ENCODE measurements at places on chromosomes 1 and 21.
A peak's percentile ranks its signal among the peaks of the same experiment; 100 is the strongest.

GRCh38 chr1:5751833-5752745 lies 240.1 kb downstream of the NPHP4 start:
- no peak for DNase-seq

DNA sequence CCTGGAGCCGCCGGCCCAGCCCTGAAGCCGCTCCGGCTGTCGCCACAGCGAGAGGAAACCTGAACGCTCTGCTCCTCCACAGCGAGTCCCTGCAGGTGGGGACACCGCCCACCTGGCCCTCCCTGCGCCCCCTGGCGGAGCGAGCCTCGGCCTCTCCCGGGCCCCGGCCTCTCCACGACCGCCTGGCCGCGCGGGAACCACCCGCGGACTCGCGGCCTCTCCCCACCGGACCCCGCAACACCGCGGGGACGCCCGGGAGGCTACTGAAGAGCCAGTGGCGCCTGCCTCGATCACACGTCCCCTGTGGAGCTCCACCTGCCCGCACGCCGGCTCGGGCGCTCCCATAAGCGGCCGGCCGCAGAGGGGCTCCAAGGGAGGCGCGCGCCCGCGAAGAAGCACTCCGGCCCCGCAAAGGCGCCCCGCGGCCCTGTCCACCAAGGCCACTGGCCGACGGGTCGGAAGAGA lies 109.6 kb downstream of the KCNN3 start:
- peak; percentile 91 for DNase-seq

DNA sequence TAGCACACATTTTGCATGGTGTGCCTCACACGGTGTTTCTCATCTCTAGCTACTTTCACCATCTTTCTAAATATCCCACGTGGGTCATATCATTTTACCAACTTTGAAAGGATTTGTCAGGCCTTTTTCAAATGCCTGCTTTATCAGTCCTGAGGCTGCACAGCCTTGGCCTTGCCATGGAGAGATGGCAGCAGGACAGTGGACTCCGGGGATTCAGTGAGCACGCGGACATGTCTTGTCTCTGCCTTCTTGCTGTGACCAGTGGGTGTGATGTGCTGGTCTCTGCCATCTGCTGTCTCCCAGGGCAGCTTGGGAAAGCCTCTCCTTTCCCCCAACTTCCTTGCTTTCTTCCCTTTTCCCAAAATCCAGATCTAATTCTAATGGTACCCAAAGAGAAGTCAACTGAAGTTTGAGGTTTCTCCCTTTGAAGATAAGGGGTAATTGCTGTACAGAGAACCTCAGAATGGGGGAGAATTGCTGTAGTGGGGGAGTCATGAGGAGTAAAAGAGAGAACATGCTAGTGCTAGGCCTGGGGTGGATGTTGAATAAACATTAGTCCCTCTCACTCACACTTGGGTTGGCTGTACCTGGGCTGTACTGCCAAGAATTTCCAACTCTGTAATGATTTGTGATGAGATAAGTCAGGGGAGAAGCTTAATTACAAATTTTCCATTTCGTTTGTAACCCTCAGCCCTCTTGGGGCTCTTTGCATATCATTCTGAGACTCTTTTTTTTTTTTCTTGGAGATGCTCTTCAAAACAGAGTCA lies 99.5 kb downstream of the GALNT2 start:
- DNase-seq = no peak

- DNase-seq = no peak
Observed at GRCh38 chr1:63442141-63442475, 74.7 kb downstream of the ALG6 start.

GRCh38 chr1:205258719-205259118 lies 31.0 kb downstream of the TMCC2 start:
- DNase-seq = no peak

GRCh38 chr21:37904856-37905255 lies 11.4 kb downstream of the KCNJ6 start:
- DNase-seq = no peak

DNA sequence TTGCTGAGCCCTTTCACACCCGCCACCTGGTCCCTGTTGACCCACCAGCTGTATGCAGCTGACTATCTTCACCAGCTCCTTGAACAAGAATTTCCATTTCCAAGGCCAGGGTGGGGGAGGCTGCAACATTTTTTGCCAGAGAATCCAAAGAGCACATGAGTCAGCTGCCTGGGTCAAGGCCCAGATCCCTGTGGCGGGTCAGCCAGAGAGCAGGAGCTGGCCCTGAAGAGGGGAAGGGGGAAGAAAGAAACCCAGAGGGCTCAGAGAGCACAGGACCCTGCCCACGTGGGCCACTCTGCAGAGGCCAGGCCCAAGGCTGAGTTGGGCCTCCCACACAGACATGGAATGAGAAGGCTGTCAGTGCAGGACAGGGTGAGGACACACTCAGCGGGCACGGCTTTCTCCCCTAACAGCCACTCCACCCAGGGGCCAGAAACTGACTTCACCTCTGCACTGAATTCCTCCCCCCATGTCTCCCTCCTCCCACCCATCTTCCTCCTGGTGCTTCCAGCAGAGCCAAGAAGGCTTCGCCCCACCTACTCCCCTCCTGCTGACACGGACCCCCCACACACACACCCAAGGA lies 28.9 kb downstream of the S100A6 start:
- DNase-seq = peak; percentile 73

DNA sequence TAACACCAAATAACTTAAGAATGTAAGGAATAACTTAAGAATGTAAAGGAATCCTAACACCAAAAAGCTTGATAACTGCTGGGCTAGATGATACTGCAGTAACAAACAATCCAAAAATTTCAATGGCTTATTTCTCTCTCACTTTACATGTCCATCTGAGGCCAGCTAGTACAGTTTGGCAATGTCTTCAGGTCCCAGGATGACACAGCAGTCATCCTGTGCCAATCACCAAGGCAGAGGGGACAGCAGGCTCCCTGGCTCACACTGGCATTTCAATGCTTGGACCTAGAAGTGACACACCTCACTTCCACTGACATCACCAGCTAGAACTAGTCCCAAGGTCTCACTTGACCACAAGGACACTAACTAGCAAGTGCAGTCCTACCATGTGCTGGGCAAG lies 15.3 kb downstream of the DNAJC11 start:
- DNase-seq = no peak

GRCh38 chr1:34055818-34056217 lies 109.2 kb downstream of the CSMD2 start:
- DNase-seq = no peak

- peak; percentile 15 for DNase-seq
Observed at GRCh38 chr1:203763505-203763904, 1.5 kb upstream of the LAX1 start.

GRCh38 chr1:162901243-162901642 lies 40.3 kb upstream of the CCDC190 start:
- DNase-seq = no peak

DNA sequence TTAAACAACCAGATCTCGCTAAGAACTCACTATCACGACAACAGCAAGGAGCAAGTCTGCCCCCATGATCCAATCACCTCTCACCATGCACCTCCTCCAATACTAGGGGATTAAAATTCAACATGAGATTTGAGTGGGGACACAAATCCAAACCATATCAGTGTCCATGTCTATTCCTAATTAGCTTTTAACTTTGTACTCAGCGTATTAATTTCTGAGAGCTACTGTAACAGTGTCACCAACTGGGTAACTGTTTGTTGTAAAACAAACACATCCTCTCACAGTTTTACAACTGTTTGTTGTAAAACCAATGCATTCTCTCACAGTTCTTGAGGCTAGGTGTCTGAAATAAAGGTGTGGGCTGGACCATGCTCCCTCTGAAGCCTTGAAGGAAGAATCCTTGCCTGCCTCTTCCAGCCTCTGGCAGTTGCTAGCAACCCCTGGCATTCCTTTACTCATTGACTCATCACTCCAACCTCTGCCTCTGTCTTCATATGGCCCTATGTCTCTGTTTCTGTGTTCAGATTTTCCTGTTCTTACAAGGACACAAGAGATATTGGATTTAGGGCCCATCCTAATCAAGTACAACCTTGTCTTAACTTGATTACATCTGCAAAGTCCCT lies 121.2 kb downstream of the LTN1 start:
- DNase-seq = no peak

DNA sequence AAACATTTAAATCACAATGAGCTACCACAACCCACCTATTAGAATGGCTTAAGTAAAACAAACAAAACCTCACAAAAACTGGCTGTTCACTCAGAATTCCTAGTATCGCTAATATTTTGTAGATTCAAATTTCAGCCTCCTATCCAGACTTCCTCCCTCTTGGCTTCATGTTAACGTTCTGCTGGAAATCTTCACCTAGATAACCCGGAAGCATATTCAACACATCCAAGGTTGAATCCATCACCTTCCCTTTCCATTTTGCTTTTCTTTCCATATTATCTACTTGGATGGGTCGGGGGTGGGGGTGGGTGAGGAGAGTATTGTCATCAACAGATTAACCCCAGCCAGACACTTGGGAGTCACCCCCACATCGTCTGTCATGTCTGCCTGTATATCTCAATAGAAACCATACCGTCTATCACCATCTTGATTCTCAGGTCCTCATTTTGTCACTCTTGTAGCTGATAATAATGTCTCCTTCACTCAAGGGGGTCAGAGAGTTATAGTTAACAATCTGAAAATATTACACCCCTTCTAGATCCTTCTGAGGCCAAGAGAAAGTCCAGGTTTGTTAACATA lies 1.7 kb upstream of the DPH5 start:
- no peak for DNase-seq

DNA sequence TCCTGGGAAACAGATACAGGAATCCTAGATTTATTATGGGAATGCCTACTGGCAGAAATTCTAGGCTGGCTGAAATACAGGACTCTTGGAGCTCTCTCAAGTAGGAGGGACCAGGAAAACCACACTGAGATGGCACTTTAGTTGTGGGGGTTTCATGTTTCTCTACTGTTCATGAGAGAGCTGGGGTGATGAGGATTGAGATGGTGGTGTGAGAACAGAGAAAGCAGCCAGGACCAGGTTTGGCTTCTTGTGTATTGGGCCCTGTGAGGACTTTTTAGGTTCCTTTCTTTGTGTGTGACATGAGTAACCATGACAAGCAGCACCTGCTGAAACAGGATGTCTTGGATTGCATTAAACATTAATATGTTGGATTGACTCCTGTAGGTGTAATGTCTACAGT lies 4.9 kb downstream of the ARID1A start:
- no peak for DNase-seq

GRCh38 chr1:226325178-226325577 lies 16.2 kb upstream of the LIN9 start:
- DNase-seq = no peak

DNA sequence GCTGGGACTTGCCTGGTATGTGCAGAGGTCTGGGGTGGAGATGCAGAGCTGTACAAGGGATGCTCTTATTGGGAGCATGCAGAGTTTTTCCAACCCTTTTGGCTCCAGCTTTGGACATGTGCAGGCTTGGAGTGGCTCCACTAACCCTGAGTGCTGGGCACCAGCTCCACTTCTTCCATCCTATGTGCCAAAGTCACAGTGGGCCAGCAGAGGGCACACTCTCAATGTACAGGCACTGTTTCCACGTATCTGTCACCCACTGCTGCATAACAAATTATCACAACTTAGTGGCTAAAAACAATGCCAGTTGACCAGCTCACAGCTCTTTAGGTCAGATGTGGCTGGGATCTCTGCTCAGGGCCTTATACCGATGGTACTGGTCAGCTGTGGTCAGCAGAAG lies 631.8 kb downstream of the AJAP1 start:
- no peak for DNase-seq

DNA sequence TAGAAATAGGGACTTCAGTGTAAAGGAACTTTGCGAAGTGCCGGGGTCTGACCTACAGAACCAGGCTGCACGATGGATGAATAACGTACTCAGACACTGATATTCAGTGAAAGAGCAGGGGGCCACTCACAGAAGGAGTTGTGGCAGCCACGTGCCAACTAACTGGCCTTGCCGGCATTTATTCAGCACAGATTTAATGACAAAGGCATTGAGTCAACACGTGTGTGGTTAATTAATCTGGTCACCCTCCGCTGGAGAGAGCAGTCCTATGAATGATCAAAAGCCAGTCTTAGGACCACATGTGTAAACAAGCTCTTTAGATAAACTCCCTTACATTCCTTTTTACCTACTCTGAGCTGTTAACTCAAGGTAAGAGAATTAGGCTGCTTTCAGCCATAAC lies 6.2 kb upstream of the B3GALT2 start:
- no peak for DNase-seq

DNA sequence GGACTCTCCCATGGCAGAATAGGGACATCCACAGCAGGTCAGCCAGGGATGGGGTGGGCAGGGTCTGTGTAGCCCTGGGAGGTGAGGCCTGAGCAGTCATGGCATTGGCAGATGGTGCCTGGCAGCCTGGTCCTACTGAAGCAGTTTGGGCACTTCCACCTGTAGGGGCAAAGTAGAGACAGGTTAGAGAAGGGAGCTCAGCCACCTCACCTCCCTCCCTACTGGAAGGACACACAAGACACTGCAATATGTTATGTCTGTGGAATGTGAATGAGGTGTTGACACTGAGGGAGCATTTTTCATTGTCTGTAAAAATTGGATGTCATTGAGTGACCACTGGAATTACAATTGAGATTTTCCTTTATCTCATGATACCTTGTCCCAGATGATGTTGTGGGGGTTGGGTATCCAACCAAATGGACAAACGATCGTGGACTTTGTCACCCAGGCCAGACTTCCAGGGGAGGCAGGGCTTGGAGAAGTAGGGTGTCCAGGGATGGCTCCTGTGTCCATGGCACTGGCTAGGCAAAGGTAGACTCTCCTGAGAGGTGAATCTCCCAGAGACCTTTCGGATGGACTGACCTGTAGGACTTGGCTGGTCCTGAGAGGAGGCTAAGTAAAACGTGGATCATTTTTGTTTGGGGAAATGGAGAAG lies 9.7 kb downstream of the SHISA4 start:
- no peak for DNase-seq

GRCh38 chr1:53092659-53093450 lies 30.8 kb downstream of the PODN start:
- DNase-seq = no peak

- DNase-seq = no peak
Observed at GRCh38 chr1:217983051-217983375, 302.1 kb upstream of the RRP15 start.

- no peak for DNase-seq
Observed at GRCh38 chr1:42660907-42661500, 2.8 kb downstream of the PPIH start.

DNA sequence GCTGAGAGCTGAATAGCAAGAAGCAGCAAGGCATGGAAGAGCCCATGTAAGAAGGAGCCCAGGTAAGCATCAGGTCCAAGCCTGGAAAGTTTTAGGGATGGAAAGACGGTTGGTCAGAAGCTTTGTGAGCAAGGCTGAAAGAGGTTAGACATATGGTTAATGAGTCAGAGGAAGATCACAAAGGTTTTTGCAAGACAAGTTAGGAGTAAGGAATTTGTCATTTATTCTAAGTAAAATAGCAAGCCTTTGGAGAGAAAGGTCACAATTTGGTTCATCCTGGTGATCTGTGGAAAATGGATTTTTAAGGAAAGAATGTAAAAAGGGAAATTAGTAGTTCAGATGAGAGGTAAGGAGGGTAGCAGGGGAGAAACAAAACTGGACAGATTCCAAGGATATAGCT lies 106.7 kb downstream of the DPYD start:
- no peak for DNase-seq

DNA sequence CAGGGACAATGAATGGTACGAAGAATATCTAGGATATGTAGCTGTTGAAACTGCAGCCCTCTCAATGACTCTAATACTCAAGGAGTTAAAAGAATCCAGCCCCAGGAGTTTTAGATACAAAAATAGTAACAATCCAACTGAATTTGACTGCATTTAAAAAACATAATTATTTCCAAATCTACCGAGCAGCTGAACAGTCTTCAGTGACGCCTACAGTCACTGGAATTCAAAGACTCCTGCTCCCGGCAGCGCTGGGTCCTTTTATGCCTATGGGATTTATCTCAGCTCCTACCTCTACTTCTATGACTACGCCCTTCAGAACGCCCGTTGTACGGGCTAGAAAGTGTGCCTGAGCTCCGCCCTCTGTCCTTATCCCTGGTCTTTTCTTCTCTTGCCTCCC lies 55.7 kb downstream of the WARS2 start:
- no peak for DNase-seq

All from upper lobe of right lung (tissue), 1 donor.